Kidney capillary endothelial cell (primary cell): ENCODE measurements at places on chromosomes 5 and 9.
A peak's percentile ranks its signal among the peaks of the same experiment; 100 is the strongest.

DNA sequence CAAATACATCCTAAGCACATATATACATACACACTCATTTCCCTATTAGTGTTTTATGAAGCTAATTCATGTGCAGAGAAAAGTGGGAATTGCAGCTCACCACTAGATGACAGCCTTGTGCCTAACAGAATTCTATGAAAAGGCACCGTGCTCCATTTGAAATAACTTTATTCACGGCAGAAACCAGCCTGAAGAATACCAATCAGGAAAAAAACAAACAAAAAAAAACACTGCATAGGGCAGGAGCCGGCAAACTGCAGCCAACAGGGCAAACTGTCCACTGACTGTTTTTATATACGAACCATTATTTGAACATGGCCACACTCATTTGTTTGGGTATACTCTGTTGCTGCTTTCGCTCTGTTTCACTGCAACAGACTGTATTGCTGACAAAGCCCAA lies 33.6 kb downstream of the ERMP1 start:
- DNase-seq: peak; percentile 42

GRCh38 chr5:132782101-132782500 lies 5.1 kb upstream of the SEPTIN8 start:
- DNase-seq: peak; percentile 82

GRCh38 chr9:23603311-23603710 lies 222.7 kb downstream of the ELAVL2 start:
- DNase-seq: no peak

DNA sequence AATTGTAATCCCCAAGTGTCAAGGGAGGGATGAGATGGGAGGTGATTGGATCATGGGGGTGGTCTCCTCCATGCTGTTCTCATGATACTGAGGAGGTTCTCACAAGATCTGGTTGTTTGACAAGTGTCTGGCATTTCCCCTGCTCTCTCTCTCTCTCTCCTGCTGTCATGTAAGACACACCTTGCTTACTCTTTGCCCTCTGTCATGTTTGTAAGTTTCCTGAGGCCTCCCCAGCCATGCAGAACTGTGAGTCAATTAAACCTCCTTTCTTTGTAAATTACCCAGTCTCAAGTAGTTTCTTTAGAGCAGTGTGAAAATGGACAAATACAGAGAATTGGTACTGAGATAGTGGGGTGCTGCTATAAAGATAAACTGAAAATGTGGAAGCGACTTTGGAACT lies 207.9 kb downstream of the HINT1 start:
- DNase-seq: no peak

DNA sequence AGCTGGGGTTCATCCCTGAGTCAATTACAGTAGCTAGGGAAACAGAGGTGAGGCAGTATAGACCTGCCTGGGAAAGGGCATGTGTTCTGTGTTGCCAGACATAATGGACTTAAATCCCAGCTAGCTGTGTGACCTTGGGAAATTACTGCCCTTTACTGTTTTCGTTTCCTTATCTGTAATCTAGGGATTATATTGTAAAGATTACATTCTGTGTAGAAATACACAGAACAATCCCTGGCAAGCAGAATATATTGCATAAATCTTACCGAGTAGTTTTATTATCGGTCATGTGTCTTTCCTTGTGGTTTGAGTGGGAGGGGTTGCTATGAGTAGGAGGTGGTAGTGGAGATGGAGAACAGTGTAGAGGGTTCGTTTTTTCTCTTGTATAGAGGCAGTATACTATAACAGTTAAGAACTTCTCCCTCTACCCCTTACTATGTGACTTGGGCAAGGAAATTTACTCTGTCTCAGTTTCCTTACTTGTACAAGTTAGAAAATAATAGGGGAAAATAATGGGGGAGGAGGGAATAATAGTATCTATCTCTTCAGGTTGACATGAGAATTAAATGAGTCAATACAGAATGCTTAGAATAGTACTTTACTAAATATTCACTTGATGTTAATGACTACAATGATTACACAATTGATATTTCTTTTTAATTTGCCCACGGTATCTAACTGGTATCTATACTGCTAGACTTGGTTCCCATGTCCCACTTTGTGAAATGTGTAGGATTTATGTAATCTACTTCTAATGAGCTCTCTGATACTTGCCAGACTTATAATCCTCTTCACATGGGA lies 7.1 kb upstream of the DMXL1 start:
- DNase-seq: no peak

GRCh38 chr9:123455187-123455586 lies 99.2 kb downstream of the CRB2 start:
- no peak for DNase-seq

DNA sequence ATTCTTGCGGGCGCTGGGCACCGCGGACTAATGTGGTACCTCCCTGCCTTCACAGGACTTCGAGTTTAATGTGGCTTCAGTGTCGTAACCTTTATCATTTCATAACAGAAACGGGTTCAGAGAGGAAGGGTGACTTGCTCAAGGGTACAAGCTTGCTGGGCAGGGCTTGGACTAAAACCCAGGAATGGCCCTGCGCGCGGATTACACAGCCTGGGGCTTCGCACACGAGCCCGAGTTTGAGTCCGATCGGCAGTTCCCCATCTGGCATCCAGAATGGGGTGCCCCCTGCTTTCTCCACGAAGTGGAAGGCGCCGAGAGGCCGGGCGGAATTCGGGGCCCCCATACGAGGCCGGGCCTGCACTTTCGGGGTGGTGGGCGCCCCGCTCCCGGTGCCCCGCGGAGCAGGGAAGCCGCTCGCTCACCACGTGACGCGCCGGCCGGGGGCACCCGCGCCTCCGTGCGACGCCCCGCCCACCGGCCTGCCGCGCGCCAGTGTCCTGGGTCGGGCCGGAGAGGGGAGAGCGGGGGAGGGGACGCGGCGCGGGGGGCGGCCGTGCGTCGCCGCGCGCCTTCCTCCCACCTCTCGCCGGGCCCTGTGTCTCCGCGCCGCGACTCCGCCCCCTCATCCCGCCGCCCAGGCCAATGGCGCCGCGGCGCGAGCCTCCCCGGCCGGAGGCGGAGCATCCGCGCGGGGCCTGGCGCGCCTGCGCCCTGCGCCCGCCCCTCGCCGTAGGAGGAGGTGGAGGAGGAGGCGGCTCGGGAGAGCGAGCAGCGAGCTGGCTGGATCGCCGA lies at the start of gene SET:
Gene SET, plus strand, starts transcription at position 722 of the 792 bp plus-strand sequence. CDS start 361 bp downstream, outside the sequence.
- peak; percentile 96 for DNase-seq

GRCh38 chr5:61280761-61281427 lies 51.2 kb upstream of the ZSWIM6 start:
- DNase-seq: no peak

- no peak for DNase-seq
These were observed 3.3 kb upstream of the DCTN3 start for GRCh38 chr9:34623374-34624235.

GRCh38 chr5:95809414-95809960 lies 13.0 kb downstream of the GLRX start:
- no peak for DNase-seq

GRCh38 chr9:135083831-135084230 lies 3.6 kb upstream of the OLFM1 start:
- no peak for DNase-seq

DNA sequence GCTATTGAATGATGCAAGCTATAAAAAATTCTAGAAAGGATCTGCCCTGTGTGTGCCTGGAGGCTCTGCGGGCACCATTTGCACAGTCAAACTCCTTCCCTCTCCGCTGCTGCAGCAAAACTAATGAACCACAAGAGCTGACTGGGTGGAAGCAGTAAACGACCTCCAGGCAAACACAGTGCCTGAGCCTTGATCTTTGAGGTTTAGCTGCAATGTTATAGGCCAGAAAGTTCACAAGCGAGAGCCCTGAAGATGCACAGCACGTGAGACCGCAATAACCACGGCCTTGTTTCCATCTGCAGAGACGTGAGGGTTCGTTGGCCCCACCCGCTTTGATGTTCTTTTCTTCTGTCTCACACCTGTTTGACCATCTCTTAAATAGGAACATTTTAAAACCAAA lies 69.2 kb upstream of the S1PR3 start:
- no peak for DNase-seq

- no peak for DNase-seq
These were observed 210.6 kb downstream of the AUH start for GRCh38 chr9:91150998-91151717.

DNA sequence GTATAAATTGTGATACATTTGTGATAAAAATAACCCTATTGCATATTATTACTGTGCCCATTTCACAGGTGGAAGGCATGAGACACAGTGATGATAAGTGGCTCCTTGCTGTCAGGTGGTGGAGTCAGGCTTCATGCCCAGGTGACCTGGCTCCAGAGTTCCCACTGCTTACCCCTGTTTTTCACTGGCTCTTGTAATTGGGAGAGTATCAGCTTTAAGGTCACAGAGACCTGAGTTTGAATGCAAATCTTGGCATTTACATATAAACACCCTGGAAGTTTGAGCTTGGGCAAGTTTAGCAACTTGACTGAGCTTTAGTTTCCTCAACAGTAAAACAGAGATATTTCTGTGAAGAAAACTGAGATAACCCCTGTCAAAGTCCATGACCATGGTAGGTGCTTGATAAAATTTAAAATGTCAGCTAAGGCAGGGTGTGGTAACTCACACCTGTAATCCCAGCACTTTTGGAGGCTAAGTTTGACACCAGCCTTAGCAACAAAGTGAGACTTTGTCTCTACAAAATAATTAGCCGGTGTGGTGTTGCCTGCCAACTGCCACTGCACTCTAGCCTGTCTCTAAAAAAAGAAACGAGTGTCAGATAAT lies 29.2 kb downstream of the MAT2B start:
- DNase-seq: no peak

DNA sequence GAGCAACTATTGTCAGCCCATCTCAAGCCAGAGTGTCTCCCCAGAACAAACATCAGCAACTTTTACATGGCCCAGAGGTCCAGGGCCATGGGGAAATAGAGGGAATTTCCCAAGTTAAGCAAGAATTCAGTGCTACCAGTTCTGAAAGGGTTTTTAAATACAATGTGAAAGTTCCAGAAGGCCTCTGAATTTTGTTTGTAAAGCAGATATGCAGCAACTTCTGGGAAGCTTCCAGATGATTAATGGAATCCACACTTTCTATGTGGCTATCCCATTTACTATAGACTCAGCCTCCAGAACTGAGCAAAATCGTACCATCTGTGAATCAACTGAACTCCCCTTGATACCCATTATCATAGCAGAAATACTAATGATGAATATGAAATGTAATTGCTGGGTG lies 93.8 kb downstream of the FEM1C start:
- DNase-seq: no peak

DNA sequence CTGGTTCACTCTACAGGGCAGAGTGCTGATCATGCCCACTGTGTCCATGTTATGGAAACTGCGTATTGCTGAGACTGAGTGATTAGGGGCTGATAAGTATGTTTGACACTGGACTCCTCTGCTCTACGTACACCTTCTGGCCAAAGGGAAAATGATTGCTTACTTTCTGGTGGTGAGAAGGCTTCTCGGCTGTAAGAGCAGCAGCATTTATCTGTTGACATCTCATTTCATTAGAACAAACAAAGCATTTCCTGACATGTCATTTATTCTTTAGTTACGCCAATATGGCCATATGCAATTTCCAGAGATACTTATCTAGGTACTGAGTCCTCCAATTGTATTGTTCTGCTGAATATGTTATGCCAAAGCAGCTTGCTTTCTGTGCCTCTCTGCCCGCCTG lies 5.6 kb downstream of the FAXDC2 start:
- no peak for DNase-seq

DNA sequence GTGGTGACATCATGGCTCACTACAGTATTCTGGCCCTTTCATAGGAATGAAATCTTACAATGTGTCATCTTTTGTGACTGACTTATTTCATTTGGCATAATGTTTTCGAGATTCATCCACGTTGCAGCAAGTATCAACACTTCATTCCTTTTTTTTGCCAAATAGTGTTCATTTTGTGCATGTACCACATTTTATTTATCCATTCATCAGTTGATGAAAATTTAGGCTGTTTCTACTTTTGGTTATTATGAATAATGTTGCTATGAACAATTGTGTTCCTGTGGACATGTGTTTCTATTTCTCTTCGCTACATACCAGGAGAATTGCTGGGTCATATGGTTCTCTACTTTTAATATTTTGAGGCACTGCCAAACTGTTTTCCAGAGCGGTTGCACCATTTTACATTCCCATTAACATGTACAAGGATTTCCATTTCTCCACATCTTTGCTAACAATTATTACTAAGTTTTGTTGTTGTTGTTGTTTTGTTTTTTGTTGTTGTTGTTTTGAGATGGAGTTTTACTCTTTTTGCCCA lies 43.5 kb downstream of the RMI1 start:
- DNase-seq: no peak

DNA sequence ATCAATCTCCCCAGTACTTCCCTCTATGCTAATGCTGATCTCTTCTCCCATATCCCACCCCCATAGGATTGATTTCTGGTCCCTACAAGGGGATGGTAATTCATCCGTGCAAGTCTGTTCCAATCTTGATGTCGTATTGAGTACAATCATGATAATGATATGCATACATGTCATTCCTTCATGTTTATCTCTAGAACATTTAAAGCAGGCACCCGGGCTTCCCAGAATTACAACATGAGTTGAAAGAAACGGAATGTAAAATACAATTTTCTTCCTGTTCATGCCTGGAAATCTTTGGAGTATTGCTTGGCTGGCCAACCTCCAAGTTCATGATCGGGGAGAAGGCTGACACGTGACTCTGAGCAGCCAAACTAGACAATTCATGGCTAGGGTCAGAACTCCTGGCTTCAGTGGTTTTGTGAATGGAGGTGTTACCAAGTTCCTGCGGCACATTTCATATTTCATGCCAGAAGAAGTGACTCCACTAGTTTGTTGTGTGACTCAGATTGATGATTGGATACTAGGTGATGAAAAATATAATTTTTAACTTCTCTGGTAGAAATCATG lies 66.6 kb downstream of the C9orf152 start:
- no peak for DNase-seq

GRCh38 chr9:78221425-78221824 lies 14.4 kb upstream of the CEP78 start:
- no peak for DNase-seq

GRCh38 chr9:84867186-84867585 lies 197.7 kb downstream of the NTRK2 start:
- DNase-seq: no peak

DNA sequence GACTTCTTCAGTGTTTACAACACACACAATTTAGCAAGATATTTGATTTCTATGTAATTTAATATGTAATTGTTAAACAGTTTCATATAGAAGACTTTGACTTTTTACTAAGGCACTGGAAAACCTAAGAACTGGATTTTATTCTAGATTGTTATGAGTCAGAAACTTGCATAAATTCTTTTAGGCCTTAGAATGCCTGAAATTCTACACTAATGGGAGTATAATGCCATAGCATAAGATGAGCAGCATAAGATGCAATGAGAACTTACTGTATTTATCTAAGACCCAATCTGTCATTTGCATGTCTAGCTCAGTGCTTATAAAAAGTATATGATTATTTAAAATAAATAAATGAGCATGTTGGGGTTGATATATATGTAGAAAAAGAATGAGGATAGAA lies 285.2 kb downstream of the CDH12 start:
- no peak for DNase-seq
